NB4 (cell line): ENCODE measurements at places on chromosomes 3 and 15.

DNA sequence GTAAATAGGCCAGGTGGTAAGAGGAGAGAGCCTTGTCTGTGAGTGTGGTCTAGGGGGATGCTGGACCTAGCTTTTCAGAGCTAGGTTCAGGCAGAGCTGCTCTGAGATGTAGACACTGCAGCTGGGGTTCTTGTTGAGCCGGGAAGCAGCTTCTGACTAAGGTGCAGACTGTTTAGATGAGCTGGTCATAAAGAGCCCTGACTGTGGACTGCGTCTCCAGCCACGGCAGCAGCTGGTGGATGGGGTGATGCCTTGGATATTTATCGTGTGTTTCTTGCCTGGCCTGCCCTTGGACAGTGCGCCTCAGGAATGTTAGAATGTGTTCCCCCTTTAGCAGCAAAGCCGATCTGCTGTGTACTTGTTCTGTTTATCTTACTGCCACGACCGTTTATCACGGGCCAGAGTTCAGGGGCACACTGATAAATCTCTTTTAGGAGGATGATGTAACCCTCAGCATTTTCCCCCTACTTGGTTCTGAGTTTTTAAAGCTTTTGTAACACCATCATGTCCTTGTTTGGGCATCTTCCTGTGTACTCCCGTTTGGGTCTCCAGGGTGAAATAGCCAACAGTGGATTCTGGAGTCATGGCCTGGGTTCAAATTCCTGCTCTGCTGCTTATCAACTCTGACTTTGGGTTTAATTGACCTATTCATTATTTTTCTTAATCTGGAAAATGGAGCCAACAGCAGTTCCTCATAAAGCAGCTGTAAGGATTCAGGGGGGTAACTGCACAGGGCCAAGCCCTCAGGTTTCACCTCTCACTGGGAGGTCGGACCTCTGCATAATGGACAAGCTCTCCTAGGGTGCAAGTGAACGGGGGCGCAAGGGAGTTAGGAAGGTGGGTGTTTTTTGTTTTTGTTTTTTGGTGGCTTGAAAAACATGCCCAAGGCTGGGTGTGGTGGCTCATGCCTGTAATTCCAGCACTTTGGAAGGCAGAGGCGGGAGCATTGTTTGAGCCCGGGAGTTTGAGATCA lies 51.4 kb downstream of the FLNB start:
- peak; percentile 49 for DNase-seq

DNA sequence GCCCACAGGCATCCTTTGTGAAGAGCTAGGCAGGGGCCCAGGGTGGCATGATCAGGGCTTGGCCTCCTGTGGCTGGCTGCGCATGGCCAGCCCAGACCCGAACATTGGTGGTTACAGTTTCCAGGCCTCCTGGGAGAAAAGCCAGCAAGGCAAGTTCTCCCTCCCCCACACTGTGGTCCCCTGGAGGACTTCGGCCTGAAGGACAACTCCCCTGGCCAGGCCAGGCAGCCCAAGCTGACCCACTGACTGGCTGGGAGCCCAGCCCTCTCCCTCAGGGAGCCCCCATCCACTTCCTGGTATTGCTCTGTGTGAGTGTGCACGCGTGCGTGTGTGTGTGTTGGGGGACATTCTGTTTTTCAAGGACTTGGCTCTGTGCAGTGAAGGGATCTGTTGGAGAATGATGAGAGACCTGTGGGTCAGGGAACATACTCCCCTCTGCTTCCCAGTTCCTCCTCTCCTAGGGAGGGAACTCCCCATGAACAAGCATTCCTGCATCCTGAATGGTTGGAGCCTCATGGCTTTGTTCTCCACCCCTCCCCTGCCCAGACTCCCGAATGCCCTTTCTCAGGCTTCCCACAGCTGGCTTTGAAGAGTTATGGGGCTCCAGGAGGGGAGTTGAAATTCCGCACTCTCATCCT lies 29.5 kb downstream of the CORO2B start:
- no peak for DNase-seq

GRCh38 chr15:72197460-72198355 lies at the start of gene GRAMD2A:
Gene GRAMD2A (minus strand): TSS chr15:72197787.
- no peak for DNase-seq

- DNase-seq = no peak
Measured at GRCh38 chr3:71931922-71932321, 147.0 kb upstream of the PROK2 start.

- no peak for DNase-seq
Measured at GRCh38 chr3:16913264-16913580, 28.5 kb downstream of the PLCL2 start.

- DNase-seq = peak; percentile 39
Measured at GRCh38 chr3:129023909-129024308, 22.8 kb downstream of the EFCC1 start.

GRCh38 chr3:16066975-16067374 lies 107.5 kb upstream of the GALNT15 start:
- DNase-seq = no peak

- peak; percentile 41 for DNase-seq
Measured at GRCh38 chr3:45163481-45163880, 17.3 kb upstream of the CDCP1 start.

- no peak for DNase-seq
Measured at GRCh38 chr15:86162641-86163040, 83.0 kb downstream of the AGBL1 start.

GRCh38 chr3:45234250-45234649 lies 8.2 kb upstream of the TMEM158 start:
- no peak for DNase-seq

DNA sequence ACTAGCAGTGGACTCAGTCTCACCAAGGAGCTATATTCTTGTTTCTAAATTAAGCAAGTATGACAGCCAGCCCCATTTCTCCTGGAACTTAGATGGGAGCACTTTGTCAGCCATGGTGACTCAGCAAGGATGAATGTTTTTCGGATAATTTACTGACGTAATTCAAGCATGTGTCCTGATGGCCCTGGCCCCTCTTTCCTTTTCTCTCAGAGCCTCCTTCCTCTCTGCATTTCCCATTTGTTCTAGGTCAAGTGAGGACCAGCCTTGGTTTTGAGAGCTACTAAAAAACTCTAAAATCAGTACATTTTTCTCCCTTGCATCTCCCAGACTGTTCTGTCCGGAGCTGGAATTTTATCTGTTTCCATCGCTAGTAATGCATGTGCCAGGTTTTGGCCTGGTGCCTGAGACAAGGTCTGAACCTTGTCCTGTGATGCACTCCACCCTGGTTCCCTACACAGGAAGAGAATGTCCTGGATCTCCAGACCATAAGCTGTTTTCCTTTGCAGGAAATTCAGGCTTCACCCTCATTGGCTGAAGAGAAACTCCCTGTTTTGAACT lies 256.6 kb upstream of the ROPN1 start:
- DNase-seq = no peak

DNA sequence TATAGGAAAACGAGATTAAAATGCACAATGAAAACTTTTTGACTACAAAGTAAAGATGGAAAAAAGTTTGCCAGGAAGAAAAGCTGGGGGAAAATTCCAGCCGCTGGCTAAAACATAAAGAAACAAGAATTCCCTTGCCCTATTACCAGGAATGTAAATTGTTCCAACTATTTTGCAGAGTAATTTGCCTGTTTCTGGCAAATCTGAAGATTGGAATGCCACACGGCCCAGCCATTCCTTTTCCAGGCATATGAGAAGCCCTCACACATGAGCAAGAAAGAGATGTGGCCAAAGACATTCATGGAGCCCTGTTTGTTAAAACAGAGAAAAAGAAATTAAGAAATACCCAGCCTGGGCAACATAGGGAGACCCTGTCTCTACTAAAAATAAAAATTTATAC lies 8.4 kb upstream of the GATA2 start:
- no peak for DNase-seq

- DNase-seq = no peak
Measured at GRCh38 chr3:134640378-134640777, 10.4 kb downstream of the KY start.

GRCh38 chr3:184231671-184232070 lies 2.3 kb downstream of the VWA5B2 start:
- DNase-seq = no peak

DNA sequence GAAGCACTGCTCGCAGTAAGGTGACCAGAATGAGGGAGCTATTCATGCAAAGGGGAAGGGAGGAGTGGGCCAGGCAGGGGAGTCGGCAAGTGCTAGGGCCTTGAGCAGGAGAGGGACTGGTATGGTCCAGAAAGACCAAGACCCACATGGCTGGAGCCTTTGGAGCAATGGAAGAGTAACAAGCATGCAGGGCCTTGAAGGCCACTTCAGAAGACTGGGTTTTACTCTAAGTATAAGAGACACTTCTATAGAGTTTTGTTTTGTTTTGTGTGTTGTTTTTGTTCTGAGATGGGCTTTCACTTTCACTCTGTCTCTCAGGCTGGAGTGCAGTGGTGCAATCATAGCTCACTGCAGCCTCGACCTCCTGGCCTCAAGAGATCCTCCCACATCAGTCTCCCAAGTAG lies 42.0 kb downstream of the BFSP2 start:
- peak; percentile 39 for DNase-seq

DNA sequence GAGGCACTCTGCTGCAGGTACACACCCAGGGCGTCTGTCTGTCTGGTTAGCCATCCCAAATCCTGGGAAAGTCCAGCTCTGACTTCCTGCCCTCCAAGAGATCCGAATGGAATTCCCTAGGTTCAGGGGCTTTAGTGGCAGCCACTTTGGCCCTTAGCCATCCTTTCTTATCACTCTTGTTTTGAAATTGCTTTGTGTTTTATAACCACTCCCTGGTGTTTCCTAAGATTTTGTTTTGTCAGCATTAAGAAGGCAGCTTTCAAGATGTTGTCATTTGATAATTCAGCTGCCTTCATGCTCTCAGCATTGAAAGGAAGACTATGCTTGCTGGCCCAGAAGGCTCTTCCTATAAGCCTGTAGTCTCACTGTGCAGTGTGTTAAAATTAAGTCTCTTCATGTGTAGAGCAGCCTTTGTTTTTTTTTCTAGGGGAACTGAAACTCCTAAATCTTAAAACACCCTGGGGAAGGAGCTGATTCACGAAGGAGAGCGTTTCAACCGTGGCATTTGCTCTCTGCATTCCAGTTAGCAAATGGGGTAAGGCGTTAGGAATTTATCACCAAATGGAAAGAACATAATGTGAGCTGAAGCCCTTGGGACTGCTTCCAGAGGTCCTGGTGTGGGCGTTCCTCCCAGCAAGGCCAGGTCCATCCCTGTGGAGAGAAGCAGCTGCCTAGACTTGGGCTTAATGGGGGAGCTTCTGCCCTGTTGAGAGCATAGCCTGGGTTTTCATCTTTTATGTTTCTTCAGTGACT lies 14.2 kb upstream of the CLEC3B start:
- DNase-seq = no peak

GRCh38 chr15:82802497-82802896 lies 3.4 kb downstream of the FSD2 start:
- peak; percentile 35 for DNase-seq

- DNase-seq = no peak
Measured at GRCh38 chr3:61350782-61351309, 99.6 kb upstream of the FHIT start.

DNA sequence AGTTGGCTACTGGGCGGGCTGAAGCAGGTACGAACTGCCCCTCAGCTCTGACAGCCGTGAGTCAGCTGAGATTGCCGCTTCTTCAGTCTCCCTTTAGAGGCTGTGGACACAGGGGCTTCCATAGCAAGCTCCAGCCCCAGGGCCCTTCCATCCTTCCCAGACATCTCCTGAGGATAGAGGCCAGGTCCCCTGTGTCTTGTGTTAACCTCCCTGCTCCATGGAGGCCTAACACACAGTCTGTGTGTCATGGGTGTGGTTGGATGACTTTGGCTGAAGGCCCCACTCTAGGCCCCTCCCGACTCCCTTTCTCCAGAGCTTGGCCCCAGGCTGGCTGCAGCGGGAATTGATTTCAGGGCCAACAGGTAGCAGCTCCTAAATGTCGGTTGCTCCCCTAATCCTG lies 116.1 kb upstream of the TLE3 start:
- no peak for DNase-seq

- DNase-seq = no peak
Measured at GRCh38 chr15:66997212-66997611, 68.2 kb upstream of the SMAD3 start.

- DNase-seq = peak; percentile 39
Measured at GRCh38 chr3:107938143-107938542, 152.7 kb downstream of the CD47 start.

DNA sequence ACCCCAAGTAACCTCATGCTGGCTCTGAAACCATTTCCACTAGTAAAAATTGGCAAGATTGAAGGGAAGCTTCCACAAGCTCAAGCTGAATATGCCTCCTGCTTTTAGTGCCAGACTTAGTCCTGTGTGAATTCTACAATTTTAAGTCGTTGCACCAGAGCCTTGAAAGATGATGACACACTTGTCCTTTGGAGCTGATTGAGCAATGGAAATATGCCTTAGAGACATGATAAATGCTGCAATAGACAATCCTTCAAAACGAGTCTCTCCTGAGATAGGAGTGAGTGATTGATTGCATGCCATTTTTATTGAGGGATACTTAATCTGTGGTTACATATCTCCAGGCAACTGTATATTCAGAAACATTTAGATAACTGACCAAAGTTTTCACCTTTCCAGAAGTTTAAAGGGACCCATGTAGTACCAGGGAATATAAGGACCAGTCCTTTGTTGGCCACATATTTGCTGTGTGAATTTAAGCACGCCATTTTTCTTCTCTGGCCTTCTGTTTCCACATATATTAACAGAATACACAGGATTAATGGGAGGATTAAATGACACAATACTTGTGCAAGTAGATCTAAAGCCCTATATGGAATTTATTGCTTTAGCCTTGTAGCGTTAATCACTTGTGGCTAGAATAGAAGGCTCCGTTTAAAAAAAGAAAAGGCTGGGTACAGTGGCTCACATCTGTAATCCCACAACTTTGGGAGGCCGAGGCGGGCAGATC lies 65.1 kb downstream of the PPARG start:
- peak; percentile 90 for DNase-seq

DNA sequence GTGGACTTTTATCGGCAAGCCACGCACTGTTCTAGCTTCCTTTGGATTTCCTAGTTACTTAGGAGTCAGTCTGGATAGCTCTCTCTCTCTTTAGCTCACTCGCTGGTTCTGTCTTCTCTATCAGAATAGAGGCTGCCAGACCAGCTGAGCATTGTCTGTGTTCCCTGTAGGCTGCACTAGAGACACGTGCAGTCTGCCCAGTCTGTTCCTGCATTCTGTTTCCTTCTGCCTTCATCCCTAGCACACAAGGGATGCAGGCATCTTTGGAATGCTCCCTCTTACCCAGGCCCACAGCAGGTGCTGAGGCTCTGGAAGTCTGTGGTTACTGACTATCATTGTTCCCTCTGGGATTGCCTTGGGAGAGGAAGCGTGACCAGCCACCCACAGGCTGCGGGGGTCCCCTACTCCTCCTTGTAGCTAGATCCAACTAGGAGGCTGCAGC lies 322.8 kb downstream of the ZNF621 start:
- no peak for DNase-seq

- DNase-seq = no peak
Measured at GRCh38 chr15:29924750-29925149, 102.5 kb upstream of the TJP1 start.

- no peak for DNase-seq
Measured at GRCh38 chr3:60217156-60217911, 1033.9 kb downstream of the FHIT start.
